ENCODE measurements at places on chromosomes 5 and 9. TPM values are rescaled to one million over a fixed set of nuclear protein-coding genes. Genes with fewer than 3 reads are reported as not detected.

DNA sequence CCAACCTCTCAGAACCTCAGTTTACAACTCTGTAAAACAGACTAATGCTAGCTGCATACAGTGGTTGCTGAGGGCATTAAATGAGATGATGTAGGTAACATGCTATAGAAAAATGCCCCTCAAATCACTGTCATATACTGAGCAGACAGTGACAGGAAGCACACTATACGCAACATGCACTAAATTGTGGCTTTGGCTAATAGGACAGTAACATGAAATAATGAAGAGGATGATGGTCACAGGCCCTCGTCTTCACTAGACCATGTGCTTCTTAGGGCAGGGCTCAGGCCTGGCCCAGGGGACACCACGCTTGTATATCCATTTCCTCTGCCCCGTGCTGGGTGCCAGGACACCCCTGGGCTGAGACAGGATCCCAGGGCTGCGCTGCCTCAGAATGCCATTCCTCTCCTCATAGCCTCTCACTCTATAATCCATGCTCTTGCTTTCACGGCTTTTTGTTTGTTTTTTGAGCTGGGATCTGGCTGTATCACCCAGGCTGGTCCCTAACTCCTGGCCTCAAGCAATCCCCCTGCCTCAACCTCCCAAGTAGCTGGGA is 18.9 kb downstream of the CSF1R start:
- H3K27me3 ChIP-seq, result peaks cover 1% of the 10 kb centered on the region
- H3K4me1 ChIP-seq, result peaks cover 22% of the 10 kb centered on the region
- H3K4me3 ChIP-seq, result no peak overlapping the region

DNA sequence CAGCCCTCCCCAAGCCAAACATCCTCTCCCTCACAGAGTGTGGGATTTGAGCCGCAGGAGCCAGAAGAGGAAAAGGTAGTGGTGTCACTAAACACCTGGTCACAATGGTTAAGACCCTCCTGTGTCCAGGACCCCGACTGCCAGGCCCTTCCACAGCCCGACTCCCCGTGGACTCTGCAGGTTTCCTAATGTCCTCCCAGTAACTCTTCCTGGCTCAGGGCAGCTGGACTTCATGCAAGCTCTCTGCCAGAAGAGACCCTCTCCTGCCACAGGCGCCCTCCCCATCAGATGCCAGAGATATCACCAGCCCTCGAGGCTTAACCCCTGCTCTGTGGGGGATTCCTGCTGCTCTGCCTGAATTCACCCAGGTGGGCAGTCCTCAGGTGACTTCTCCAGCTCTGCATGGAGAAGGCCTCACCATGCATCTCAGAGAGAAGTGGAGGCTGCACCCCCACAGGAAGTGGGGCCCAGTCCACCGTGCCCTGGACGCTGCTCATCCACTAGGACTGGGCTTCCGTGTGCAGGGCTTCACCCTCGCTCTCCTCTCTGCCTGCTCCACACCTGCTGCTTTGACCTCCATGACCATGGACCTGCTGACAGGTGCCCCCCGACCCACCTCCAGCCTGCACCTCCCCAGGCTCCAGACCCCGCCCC is 111.2 kb downstream of the ADAMTS2 start:
- no peak overlapping the region for H3K4me3 ChIP-seq
- H3K4me1 ChIP-seq, result no peaks in the 10 kb centered on the region
- no peak for DNase-seq
- no peaks in the 10 kb centered on the region for H3K36me3 ChIP-seq

DNA sequence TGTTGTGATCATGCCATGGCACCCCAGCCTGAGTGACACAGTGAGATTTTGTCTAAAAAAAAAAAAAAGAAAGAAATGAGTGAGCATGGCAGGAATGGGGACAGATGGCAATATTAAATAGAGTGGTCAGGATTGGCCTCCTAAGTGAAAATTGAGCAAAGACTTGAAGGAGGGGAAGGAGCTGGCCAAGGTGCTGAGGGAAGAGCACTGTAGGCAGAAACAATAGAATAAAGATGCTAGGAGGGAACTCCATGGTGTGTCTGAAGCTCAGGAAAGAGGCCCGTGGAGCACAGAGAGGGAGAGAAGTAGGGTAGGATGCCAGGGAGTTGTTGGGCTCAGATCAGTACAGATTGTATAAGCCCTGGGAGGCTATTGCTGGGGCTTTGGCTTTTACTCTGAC is 64.4 kb upstream of the PCAT7 start:
- H3K27me3 ChIP-seq, result peaks cover 7% of the 10 kb centered on the region
- DNase-seq, result no peak
- no peaks in the 10 kb centered on the region for H3K4me1 ChIP-seq
- no peaks in the 10 kb centered on the region for H3K36me3 ChIP-seq
- H3K27ac ChIP-seq, result no peak overlapping the region

DNA sequence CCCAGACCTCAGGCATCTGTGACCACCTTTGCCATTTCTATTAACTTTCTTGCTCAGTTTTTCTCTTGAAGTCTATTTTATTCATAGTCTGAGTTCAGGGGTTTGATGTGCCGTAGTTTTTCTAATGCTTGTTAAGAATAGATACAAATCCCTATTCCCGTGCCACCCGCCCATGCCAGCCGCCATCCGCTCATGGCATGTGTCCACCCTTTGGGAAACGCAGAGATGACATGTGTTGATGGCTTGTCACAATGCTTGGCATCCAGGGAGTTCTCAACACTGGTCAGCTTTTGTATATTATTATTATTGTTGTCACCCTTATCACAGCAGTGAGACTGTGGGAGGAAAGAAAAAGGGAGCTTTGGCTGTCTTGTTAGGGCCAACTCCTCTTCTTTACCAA is 17.3 kb upstream of the ANGPTL2 start:
- peaks cover 34% of the 10 kb centered on the region for H3K27me3 ChIP-seq
- H3K36me3 ChIP-seq, result no peaks in the 10 kb centered on the region
- H3K4me3 ChIP-seq, result no peak overlapping the region
- no peak overlapping the region for H3K27ac ChIP-seq

GRCh38 chr5:81800797-81801196 is 49.9 kb upstream of the SSBP2 start:
- H3K27me3 ChIP-seq, result no peaks in the 10 kb centered on the region
- H3K4me1 ChIP-seq, result peaks cover 10% of the 10 kb centered on the region
- no peak overlapping the region for H3K4me3 ChIP-seq
- no peak overlapping the region for H3K27ac ChIP-seq

GRCh38 chr9:132163876-132164603 is 2.2 kb downstream of the NTNG2 start:
- peaks cover 6% of the 10 kb centered on the region for H3K36me3 ChIP-seq
- H3K27ac ChIP-seq, result no peak overlapping the region
- H3K4me3 ChIP-seq, result peak overlapping the region; percentile 55

DNA sequence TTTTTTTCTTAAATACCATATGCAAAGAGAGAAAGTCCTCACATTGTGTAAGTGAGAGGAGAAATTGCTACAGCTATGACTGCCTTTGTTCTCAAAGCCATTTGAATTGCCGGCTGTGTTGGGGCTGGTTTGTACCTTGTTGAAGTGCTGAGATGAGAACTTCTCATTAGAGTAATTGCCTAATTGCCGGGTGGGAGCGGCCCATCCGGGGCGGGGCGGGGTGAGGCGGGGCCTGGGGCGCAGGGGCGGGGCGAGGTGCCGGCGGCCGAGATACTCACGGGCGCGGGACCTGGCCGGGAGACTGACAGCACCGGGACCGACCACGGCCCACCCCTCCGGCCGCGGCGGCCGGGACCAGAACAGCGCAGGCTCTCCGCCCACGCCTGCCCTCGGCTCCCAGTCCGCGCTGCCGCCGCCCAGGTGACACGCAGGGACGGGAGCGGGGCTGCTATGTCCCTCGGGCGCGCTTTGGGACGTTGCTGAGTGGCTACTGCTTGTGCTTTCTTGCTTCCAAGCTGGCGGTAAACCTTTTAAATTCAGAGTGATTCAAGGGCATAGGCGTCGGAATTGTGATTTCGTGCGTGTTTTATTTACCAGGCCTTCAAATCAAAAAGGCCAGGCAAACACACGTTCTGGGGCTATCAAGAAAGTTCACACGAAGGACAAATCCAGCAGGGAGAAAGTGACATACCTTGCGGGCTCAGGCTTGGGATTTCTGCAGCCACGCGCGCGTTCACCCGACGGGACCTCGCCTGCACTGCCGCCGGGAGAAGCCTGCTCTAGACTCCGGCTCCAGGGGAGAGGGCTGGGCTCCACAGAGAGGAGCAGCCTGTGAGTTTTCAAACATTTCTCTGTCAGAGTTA is 269.1 kb downstream of the FANCC start:
- peaks cover 33% of the 10 kb centered on the region for H3K27me3 ChIP-seq
- H3K27ac ChIP-seq, result no peak overlapping the region
- peaks cover 10% of the 10 kb centered on the region for H3K4me1 ChIP-seq

GRCh38 chr5:109805883-109806282 is 116.2 kb downstream of the MAN2A1 start:
- H3K36me3 ChIP-seq, result peaks cover 30% of the 10 kb centered on the region
- no peak for DNase-seq
- no peaks in the 10 kb centered on the region for H3K4me1 ChIP-seq
- no peaks in the 10 kb centered on the region for H3K27me3 ChIP-seq

The HINT1 gene
- total RNA-seq, result 279 TPM

The MLANA gene
- total RNA-seq, result not detected

The BSPRY gene
- total RNA-seq, result 11.1 TPM

Data from activated T-helper 2 cell treated with anti-CD3 and anti-CD28 coated beads, Interferon-gamma antibody, Interleukin-2, Interleukin-4, amounts not matched to agents 10 μg/mL and 5 μg/mL and 100 μg/mL, durations not matched to agents 14 hours and 24 hours and 36 hours (primary cell).